Mammary microvascular endothelial cell (primary cell): ENCODE measurements at places on chromosomes 4 and X. TPM values are rescaled to one million over a fixed set of nuclear protein-coding genes. Genes with fewer than 3 reads are reported as not detected.

The HSD17B10 gene
- 64.2 and 86.7 TPM in 2 replicates for total RNA-seq

The MMRN1 gene
- total RNA-seq, result 80.6 and 82.0 TPM in 2 replicates

The INTS6L gene
- total RNA-seq, result 0.93 and 1.5 TPM in 2 replicates

The MAOA gene
- total RNA-seq, result 28.1 and 32.4 TPM in 2 replicates

The RAPGEF2 gene
- 24.6 and 47.4 TPM in 2 replicates for total RNA-seq

The EREG gene
- total RNA-seq, result under 0.01 and 0.10 TPM in 2 replicates

The CXCL13 gene
- total RNA-seq, result not detected in 2 replicates

The SSX7 gene
- not detected in 2 replicates for total RNA-seq

The G3BP2 gene
- total RNA-seq, result 104 and 136 TPM in 2 replicates

The BANK1 gene
- 0.10 and 0.47 TPM in 2 replicates for total RNA-seq

The GLRA2 gene
- total RNA-seq, result not detected in 2 replicates

The CTAG2 gene
- total RNA-seq, result not detected in 2 replicates

The CD38 gene
- 3.1 and 4.5 TPM in 2 replicates for total RNA-seq

The MAGEA2B gene
- total RNA-seq, result not detected in 2 replicates

The GDPD2 gene
- total RNA-seq, result not detected in 2 replicates

The MAGEC1 gene
- not detected in 2 replicates for total RNA-seq

The CLIC2 gene
- total RNA-seq, result 6.9 and 9.5 TPM in 2 replicates

The STPG2 gene
- total RNA-seq, result 0.84 TPM in 1 of 2 replicates, not detected in the other

The MAGED4 gene
- 2.1 and 3.7 TPM in 2 replicates for total RNA-seq

The CYBB gene
- not detected in 2 replicates for total RNA-seq

The ARSJ gene
- 27.6 TPM in 2 replicates for total RNA-seq

The ASB12 gene
- total RNA-seq, result not detected in 2 replicates

The ACOX3 gene
- 23.1 and 25.0 TPM in 2 replicates for total RNA-seq

The SFRP2 gene
- 0.05 TPM in 1 of 2 replicates, not detected in the other for total RNA-seq

The SMR3B gene
- total RNA-seq, result not detected in 2 replicates

The UGT2B15 gene
- not detected in 2 replicates for total RNA-seq

The GSTCD gene
- total RNA-seq, result 9.9 and 10.2 TPM in 2 replicates

The TRPC5OS gene
- total RNA-seq, result 0.05 TPM in 1 of 2 replicates, not detected in the other

The MAGEA12 gene
- total RNA-seq, result not detected in 2 replicates
